ENCODE measurements at places on chromosomes 2 and 18.

- no peak for DNase-seq
Observed at GRCh38 chr18:66951750-66952149, 347.9 kb upstream of the CDH19 start.

GRCh38 chr2:74119339-74119738 is 28.4 kb downstream of the BOLA3 start:
- DNase-seq, result no peak

- DNase-seq, result no peak
Observed at GRCh38 chr2:220157312-220157711, 529.9 kb downstream of the SLC4A3 start.

GRCh38 chr2:45170191-45171135 is 161.2 kb upstream of the SIX2 start:
- DNase-seq, result no peak

DNA sequence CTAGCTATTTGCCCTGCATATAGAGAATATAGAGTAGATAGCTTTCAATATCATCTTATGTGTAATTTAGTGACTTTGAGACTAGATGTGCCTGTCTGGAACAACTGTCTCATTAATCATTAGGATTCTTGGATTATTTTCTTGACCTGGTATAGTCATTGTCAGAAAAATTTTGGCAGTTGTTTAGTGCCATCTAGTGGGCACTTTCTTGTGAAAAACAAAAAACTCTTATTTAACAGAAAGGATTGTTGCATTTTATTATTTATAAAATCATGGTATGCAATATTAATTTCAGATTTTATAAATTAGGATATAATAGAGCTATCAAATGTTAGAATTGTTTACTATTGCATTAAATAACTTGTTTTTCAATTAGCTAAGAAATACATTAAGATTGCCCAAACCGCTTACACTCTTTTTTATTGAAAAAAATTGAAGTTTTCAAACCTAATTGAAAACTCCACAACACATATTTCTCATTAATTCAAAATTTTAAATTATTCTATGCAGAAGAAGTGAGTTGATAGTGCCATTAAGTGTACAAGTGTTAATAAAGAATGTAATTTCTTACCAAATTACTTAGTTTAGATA is 80.3 kb downstream of the DYNAP start:
- peak; percentile 42 for DNase-seq

GRCh38 chr2:1773883-1774282 is 29.6 kb upstream of the PXDN start:
- DNase-seq, result no peak

- DNase-seq, result peak; percentile 49
Observed at GRCh38 chr18:22840606-22841144, 92.5 kb upstream of the RBBP8 start.

GRCh38 chr2:197128897-197129296 is 181.7 kb downstream of the ANKRD44 start:
- DNase-seq, result peak; percentile 45

GRCh38 chr2:151789055-151789834 is 39.0 kb downstream of the ARL5A start:
- no peak for DNase-seq

GRCh38 chr2:10289891-10290290 is 12.8 kb upstream of the HPCAL1 start:
- peak; percentile 37 for DNase-seq

GRCh38 chr2:235954281-235954680 is 213.9 kb downstream of the GBX2 start:
- DNase-seq, result no peak

GRCh38 chr2:158975271-158975921 is 7.0 kb downstream of the TANC1 start:
- no peak for DNase-seq

- DNase-seq, result no peak
Observed at GRCh38 chr18:6239716-6240115, 175.0 kb downstream of the L3MBTL4 start.

GRCh38 chr2:42217307-42217706 is 48.2 kb downstream of the EML4 start:
- DNase-seq, result no peak

DNA sequence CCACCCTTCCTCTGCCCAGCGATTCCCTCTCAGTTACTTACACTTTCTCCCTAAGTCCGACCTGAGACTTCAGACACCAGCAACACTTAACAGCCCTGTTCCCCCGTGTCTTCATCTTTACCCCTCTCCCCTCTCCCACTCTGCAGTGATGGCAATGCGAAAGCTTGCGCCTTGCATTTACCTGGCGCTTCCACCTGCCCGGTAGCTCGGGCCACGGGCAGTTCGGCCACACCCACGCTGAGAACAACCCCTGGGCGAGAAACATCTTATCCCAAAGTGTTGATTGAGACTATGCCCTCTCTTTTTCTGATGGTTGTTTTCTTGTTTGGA is 558 bp downstream of the DNAJC10 start:
- DNase-seq, result peak; percentile 27

- no peak for DNase-seq
Observed at GRCh38 chr18:27520401-27520800, 335.3 kb upstream of the CHST9 start.

GRCh38 chr2:135096665-135097446 is 44.8 kb downstream of the RAB3GAP1 start:
- DNase-seq, result peak; percentile 61

GRCh38 chr2:9382604-9383235 is 40.6 kb downstream of the ITGB1BP1 start:
- DNase-seq, result peak; percentile 52

GRCh38 chr2:85744741-85745601 is 8.8 kb upstream of the ATOH8 start:
- peak; percentile 70 for DNase-seq

GRCh38 chr18:77833807-77834206 is 584.2 kb downstream of the GALR1 start:
- no peak for DNase-seq

- peak; percentile 13 for DNase-seq
Observed at GRCh38 chr2:218853766-218854165, 5.8 kb upstream of the WNT6 start.

DNA sequence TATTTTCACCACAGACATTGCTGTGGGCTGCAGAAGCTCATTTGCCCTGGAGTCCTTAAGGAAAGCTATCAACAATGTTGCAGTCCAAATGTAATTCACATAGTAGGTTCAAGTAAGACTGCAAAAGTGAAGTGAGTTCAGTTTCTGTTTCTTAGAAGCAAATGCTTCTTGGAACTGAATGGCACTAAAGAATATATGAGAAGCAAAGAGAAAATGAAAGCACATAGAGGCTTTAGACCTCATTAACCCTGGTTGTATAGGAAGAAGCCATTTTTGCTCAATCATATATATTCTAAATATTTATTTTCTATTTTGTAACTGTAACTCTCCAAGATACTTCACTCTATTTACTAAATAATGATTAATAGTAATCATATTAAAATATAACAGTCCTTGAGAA is 292.0 kb downstream of the ZNF804A start:
- peak; percentile 3 for DNase-seq

DNA sequence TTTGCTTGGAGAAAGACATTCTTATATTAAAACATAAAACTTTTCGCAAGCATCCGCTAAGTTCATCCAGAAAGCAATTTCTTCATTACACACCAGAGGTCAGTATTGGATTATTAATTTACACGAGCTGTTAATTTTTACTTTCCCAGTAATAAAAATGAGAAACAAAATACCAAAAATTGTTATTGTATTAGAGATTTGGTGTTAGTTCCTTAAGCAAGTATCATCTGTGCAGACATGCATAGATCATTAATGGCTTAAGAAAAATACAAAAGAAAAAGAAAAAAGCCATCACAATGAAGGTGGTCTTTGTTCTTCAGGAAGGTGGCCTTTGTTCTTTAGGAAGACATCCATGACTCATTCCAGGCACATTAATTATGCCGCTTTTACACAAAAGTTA is 53.6 kb upstream of the HNMT start:
- peak; percentile 20 for DNase-seq

DNA sequence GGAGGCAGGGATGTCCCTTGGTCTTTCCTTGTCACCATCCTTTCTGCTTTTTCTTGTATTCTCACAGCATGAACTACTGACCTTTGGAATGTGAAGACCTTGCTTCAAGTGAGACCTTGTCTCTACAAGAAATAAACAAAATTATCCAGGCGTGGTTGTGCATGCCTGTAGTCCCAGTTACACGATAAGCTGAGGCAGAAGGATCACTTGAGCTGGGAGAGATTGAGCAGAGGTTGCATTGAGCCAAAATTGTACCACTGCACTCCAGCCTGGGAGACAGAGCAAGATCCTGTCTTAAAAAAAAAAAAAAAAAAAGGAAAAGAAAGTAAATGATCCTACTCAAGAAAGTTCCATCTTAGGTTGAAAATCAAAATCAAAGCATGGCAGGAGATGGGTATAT is 173.7 kb downstream of the IRS1 start:
- no peak for DNase-seq

DNA sequence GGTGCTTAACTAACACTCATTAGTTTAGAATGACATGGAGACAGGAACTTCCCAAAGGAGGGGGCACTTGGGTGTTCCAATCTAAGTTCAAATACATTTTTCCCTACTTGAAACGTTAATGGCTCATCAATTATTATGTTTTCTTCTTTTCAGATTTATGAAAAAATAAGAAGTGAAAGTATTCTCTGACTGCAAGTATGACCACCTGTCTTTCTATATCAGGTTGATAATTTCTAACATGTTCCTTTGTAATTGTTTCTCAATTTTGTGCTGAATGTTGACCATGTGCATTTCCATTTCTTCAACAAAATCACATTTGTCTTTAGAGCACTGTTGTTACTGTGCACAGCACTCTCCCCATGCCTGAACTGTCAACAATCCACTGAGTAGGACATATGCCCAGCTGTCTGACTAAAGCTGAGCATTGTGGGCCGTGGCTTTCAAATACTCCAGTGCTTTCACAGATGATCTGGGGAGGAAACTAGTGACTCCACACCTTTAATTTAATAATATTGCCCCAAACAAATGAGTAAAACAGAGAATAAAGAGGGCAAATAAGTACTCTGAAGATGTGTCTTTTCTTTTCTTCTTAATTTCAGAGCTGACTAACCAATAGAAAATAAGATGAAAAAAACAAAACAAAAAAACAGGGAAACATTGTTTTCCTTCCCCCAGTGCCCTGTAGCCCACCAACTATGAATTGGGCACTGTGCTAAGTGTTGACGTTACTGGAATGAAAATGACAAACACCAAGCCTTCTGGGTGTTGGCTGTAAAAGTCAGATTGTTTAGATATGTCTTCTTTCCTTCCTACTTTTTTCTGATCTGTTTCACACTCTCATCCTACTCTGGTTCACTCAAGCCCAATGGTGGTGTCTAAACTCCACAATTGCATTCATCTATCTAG is 16.0 kb downstream of the LANCL1 start:
- DNase-seq, result no peak

DNA sequence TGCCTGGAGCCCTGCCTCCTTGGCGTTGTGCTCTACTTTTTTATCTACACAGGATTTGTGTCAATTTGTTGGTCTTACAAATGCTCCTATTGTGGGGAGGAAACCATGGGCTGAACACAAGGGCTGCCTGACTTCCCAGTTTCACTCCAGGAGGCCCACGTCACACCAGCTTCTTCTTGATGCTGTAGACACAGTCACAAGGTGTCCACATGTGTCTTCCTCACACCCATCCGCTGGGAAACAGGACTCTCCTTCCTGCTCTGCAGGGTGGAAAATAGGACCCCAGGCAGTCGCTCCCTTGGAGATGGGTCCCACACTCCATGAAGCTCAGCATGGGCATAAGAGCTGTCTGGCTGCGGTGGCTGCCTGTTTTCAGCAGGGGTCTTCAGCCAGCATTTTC is 468.2 kb downstream of the EPHA4 start:
- no peak for DNase-seq

DNA sequence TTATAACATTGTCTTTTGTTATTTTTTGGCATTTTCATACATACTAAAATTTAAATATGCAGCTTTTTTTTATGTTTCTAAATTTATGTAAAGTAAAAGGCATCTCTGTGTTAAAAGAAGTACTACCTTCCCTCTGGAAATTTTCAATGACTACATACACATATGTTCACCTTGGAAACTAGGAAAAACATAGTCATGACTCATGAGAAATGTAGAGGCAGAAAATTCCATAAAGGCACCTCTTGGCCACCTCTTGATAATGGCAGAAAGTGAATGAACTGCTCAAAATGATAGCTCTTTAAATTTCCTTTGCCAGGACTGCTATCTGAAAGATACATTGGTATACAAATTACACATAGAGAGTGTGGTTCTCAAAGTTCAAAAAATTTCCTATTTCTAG is 889.1 kb upstream of the ZEB2 start:
- peak; percentile 42 for DNase-seq

DNA sequence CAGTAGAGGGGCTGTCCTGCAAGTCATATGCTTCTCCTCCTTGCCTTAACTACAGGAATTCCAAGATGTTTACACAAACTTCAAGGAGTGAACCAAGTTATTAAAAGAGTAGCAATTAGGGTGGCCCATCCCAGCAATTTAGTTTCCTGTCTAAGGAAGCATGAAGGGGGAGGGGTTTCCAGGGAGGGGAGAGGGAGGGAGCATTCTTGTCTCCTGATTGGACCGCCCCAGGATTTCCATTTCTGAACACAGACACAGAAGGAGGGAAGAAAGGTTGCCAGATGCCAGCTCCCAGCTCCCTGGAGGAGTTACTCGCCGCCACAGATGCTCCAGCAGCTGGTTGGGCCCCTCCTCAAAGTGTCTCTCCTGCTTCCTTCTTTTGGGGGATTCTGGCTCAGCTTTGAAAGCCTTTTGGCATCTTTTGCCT is 107.6 kb downstream of the TRIB2 start:
- DNase-seq, result peak; percentile 44

- DNase-seq, result peak; percentile 16
Observed at GRCh38 chr2:133976659-133977058, 277.2 kb upstream of the MGAT5 start.

DNA sequence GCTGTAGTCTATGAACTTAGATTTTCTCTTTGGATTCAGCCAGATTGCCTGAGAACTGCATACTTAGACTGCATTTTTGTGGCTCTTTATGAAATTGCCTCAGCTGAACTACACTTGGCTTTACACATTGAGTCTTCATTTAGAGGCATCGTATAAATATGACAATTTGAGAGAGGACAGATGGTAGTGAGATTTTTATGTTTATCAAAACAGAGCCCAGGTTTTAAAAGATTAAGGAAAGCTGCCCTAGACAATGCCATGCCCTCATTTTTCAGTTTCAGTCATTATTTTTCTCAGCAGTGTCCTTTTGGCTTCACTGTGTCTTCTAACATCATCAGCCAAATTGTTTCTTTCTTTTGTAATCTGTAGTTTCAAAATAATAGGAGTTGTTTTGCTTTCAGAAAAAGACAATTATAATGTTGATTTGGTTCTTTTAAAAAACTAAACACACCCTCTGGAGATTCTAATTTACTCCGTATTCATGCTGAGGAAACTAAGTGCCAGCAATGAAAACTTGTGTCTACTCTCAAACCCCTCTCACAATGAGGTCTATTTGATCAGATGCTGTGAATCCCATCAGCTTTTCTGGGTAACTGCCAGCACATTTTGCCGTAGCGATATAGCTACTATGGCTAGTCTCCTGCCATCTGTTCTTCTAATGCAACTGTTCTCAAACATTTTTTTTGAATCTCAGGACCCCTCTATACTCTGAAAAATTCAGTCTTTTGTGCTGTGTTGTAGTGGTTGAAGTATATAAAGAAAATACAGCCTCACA is 46.2 kb downstream of the TWSG1 start:
- peak; percentile 62 for DNase-seq

- no peak for DNase-seq
Observed at GRCh38 chr2:37394796-37395555, 50.5 kb downstream of the QPCT start.

GRCh38 chr2:26172189-26172870 is 558 bp upstream of the GAREM2 start:
- no peak for DNase-seq
